Stimulated activated memory B cell treated with anti-CD40 and anti-IgM and Interleukin-4, amounts not matched to agents 10 μg/mL and 1 μg/mL and 100 μg/mL, for 72 hours (primary cell): ENCODE measurements at places on chromosomes 4 and X.
A peak's percentile ranks its signal among the peaks of the same experiment; 100 is the strongest.

GRCh38 chr4:159190651-159191050 is 87.8 kb downstream of the RAPGEF2 start:
- no peak overlapping the region for H3K4me3 ChIP-seq
- no peak overlapping the region for H3K27ac ChIP-seq
- peaks cover 2% of the 10 kb centered on the region for H3K4me1 ChIP-seq
- no peak for ATAC-seq

DNA sequence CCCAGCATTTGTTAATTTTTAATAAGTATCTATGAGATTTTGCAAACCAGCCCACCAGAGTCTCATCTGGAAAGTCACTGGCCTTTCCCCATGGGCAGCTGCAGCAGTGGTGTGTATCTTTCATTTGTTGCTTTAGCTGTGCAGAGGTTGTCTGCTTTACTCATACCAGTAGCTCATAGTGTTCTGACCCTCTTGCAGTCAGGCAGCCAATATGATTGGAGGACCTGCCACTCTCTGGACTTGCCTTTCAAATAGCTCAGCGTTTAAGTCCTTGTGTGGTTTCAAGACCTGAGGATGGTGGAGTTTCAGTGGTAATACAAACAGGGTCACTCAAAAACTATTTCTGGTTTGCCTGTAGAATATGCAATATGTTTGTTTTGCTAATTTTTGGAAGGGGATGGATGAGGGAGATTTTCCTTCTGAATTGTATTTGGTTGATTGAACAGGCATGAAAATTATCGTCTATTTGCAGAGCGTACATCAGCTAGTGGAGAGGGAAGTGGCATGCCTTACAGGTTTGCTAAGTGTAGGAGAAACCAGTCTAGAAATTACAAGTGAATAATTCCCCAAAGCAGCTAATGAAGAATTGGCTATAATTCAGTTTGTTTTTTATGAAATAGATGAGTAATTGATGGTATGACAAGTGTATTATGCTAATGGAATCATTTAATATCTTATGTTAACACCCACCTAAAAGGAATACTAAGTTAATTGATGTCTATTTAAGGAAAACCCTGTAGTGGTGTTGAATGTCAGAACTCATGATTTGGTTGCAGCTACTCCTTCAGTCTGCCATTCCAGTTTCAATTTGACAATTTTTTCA is 8.9 kb downstream of the POLA1 start:
- no peak overlapping the region for H3K4me3 ChIP-seq
- no peak overlapping the region for H3K27ac ChIP-seq
- H3K36me3 ChIP-seq = peaks cover 19% of the 10 kb centered on the region

- H3K36me3 ChIP-seq = no peaks in the 10 kb centered on the region
- H3K27me3 ChIP-seq = no peaks in the 10 kb centered on the region
- no peak overlapping the region for H3K4me3 ChIP-seq
- ATAC-seq = no peak
- H3K4me1 ChIP-seq = no peaks in the 10 kb centered on the region
Measured at GRCh38 chr4:48914311-48914710, 7.7 kb upstream of the OCIAD2 start.

DNA sequence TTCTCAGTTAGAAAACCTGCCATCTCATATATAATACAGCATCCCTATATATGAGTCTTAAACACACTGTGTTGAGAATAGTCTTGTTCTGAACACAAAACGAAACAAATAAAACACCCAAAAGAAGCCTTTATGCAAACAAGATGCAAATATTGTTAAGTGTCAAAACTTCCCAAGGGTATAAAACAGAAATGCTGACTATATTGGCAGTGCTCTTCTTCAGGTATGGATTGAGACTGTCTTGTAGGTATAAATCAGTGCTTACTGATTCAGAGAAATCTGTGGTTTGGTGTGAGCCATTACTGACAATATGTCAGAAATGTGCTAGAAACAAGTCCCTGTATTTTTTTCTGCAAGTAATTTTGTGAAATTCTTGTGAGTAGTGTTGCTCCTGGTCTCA is 82.8 kb upstream of the CTSO start:
- H3K36me3 ChIP-seq = no peaks in the 10 kb centered on the region
- no peak overlapping the region for H3K4me3 ChIP-seq
- no peaks in the 10 kb centered on the region for H3K4me1 ChIP-seq
- H3K27ac ChIP-seq = no peak overlapping the region
- peaks cover 8% of the 10 kb centered on the region for H3K27me3 ChIP-seq

- no peak overlapping the region for H3K4me3 ChIP-seq
- no peak for ATAC-seq
Measured at GRCh38 chr4:65046192-65047133, 623.8 kb downstream of the EPHA5 start.

GRCh38 chr4:168751263-168752225 is 254.7 kb downstream of the PALLD start:
- H3K36me3 ChIP-seq = no peaks in the 10 kb centered on the region
- no peaks in the 10 kb centered on the region for H3K4me1 ChIP-seq
- ATAC-seq = no peak
- no peak overlapping the region for H3K4me3 ChIP-seq
- no peak overlapping the region for H3K27ac ChIP-seq

DNA sequence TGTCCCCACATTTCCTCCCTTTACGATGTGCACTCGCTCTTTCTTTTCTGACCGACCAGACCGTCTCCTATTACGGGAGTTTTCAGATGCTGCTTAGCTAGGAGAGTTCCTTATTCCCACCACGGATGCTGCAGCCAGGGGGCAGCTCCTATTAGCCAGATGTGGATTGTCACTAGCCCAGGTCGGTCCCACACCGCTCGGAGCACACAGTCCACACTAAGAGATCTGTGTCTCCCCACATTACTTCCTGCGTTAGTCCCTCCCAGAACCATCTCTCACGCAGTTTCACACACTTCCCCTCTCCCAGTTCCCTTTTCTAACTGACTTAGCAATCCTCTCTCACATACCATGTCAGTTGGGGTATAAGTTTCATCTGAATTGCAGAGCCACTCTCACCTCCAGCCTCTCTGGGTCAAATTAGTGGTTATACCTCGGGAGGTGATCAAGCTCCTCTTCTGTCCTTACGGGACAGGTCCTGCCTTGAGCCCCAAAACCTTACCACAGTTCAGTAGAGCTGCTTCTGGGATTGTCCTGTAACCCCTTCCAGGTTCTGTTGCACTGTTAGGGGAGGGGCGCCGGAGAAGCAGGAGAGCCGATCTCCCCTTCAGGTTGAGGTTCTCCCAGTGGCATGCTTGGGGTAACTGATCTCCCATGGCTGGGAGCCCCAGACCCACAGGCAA is 28.2 kb downstream of the SULT1E1 start:
- H3K27ac ChIP-seq = peak overlapping the region; percentile 35
- peak; percentile 86 for ATAC-seq
- H3K4me1 ChIP-seq = peaks cover 8% of the 10 kb centered on the region
- no peaks in the 10 kb centered on the region for H3K36me3 ChIP-seq
- H3K4me3 ChIP-seq = peak overlapping the region; percentile 84

GRCh38 chr4:3074846-3075651 is 568 bp downstream of the HTT start:
- peaks cover 26% of the 10 kb centered on the region for H3K36me3 ChIP-seq
- peak overlapping the region; percentile 84 for H3K27ac ChIP-seq
- peak; percentile 10 for ATAC-seq
- peaks cover 50% of the 10 kb centered on the region for H3K4me1 ChIP-seq
- no peaks in the 10 kb centered on the region for H3K27me3 ChIP-seq
- peak overlapping the region; percentile 93 for H3K4me3 ChIP-seq

DNA sequence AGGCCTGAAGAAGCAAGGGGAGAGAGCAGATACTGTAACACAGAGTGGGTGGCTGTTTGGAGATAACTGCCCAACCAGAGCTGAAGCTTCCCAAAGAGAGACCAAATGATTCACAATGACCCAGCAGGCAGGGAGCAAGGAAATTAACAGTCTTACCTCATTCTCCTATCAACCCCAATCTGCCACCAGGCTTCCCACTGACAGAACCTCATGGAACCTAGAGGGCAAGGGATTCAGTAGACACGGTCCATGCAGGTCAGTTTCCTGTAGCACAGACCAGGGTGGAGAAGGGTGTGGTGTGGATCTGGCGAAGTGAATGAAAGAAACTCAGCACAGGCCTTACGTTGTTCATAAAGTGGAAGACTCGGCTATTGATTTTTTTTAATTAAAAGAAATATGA is 60.7 kb upstream of the ALB start:
- no peak for ATAC-seq
- H3K4me1 ChIP-seq = no peaks in the 10 kb centered on the region
- H3K36me3 ChIP-seq = no peaks in the 10 kb centered on the region
- peaks cover 25% of the 10 kb centered on the region for H3K27me3 ChIP-seq
- no peak overlapping the region for H3K27ac ChIP-seq

GRCh38 chrX:54248309-54248708 is 65.3 kb upstream of the FAM120C start:
- no peaks in the 10 kb centered on the region for H3K4me1 ChIP-seq
- H3K27me3 ChIP-seq = no peaks in the 10 kb centered on the region
- no peaks in the 10 kb centered on the region for H3K36me3 ChIP-seq
- no peak overlapping the region for H3K4me3 ChIP-seq
- no peak overlapping the region for H3K27ac ChIP-seq
- no peak for ATAC-seq

GRCh38 chr4:185669288-185669687 is 134.0 kb upstream of the PDLIM3 start:
- ATAC-seq = no peak
- no peak overlapping the region for H3K4me3 ChIP-seq
- H3K27me3 ChIP-seq = peaks cover 27% of the 10 kb centered on the region
- H3K27ac ChIP-seq = no peak overlapping the region
- H3K4me1 ChIP-seq = no peaks in the 10 kb centered on the region
- H3K36me3 ChIP-seq = no peaks in the 10 kb centered on the region

GRCh38 chrX:17689971-17690409 is 47.3 kb upstream of the SCML1 start:
- no peak overlapping the region for H3K4me3 ChIP-seq
- H3K27me3 ChIP-seq = peaks cover 9% of the 10 kb centered on the region
- H3K36me3 ChIP-seq = no peaks in the 10 kb centered on the region
- no peak overlapping the region for H3K27ac ChIP-seq

DNA sequence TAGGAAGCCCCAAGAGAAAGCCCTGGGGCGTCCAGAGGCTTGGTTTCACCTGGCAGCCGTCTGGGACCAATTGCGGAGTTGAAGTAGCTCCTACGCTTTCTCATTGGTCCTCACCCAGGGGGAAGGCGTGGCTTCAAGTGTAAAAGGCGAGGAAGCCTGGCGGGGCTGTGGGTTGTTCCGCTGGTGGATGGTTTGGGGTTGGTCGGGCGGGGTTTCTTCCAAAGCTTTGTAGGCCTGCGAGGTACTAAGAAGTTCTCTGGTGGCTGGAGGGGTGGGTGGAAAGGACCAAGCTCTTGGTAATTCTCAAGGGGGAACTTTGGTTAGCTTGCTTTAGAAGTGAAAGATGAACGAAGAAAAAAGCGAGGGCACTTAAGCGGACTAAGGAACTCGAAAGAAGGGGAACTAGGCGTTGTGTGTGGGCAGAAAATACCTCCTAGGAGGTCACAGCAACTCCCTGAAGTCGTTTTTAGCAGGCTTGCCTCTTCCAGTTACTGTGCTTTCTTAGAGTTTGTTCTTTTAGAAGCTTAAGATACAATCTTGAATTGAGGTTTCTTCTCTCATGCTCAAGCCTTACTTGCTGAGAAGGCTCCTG is 36.6 kb downstream of the CCNG2 start:
- H3K36me3 ChIP-seq = no peaks in the 10 kb centered on the region
- H3K4me1 ChIP-seq = peaks cover 47% of the 10 kb centered on the region
- peak overlapping the region; percentile 80 for H3K4me3 ChIP-seq
- H3K27me3 ChIP-seq = no peaks in the 10 kb centered on the region
- peak; percentile 94 for ATAC-seq

DNA sequence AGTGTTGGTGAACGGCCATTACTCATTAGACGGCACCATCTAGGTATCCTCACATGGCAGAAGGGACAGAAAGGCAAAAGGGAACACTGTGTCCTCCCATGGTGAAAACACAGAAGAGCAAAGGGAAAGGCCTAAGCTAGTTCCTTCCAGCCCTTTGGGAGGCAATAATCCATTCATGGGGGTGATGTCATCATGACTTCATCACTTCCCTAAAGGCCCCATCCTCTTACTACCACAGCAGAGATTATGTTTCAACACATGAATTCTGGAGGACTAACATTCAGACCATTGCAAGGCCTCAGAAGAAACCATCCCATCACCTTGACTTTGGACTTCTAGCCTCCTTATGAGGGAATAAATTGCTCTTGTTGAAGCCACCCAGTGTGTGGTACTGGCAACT is 238.2 kb downstream of the MGST2 start:
- no peaks in the 10 kb centered on the region for H3K27me3 ChIP-seq
- no peak for ATAC-seq
- H3K4me1 ChIP-seq = no peaks in the 10 kb centered on the region

GRCh38 chrX:104921584-104922205 is 298.8 kb downstream of the TEX13A start:
- no peak overlapping the region for H3K27ac ChIP-seq
- H3K27me3 ChIP-seq = no peaks in the 10 kb centered on the region
- no peak overlapping the region for H3K4me3 ChIP-seq
- ATAC-seq = no peak

DNA sequence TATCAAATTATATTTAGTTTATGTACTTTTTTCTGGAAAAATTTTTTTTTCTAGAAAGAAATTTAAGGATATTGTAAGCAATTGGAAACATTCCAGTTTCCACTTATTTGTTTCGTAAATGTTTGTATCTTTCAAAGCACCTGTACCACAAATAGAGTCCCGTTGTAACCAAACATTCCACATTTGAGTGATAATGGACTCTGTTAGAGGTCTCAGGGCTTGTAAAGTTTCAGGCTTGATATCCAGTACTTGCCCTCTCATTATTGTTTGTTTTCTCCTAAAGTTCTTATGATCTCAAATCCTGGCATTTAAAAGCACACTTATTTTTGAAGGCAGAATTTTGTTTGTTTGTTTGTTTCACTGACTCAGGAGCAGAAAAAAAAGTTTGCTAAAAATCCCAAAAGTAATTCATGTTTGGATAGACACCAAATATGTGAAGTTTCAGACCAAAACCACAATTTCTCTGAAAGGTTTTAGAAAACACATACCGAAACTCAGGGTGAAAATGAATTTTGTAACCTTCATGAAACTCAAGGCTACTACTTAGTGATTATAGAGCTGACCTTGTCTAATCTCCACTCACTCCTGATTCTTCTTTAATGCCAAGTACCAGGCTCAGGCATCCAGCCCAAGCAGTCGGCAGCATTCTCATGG is 5.7 kb upstream of the TMEM192 start:
- H3K27ac ChIP-seq = no peak overlapping the region
- peaks cover 21% of the 10 kb centered on the region for H3K27me3 ChIP-seq
- no peaks in the 10 kb centered on the region for H3K36me3 ChIP-seq
- H3K4me3 ChIP-seq = no peak overlapping the region

GRCh38 chr4:81472281-81473182 is 825 bp upstream of the RASGEF1B start:
- no peaks in the 10 kb centered on the region for H3K27me3 ChIP-seq
- peak overlapping the region; percentile 84 for H3K4me3 ChIP-seq
- H3K27ac ChIP-seq = peak overlapping the region; percentile 87
- ATAC-seq = no peak
- peaks cover 44% of the 10 kb centered on the region for H3K4me1 ChIP-seq

GRCh38 chr4:121697564-121697963 is 784 bp upstream of the ANXA5 start:
- no peaks in the 10 kb centered on the region for H3K27me3 ChIP-seq
- peak overlapping the region; percentile 96 for H3K27ac ChIP-seq
- H3K4me1 ChIP-seq = peaks cover 30% of the 10 kb centered on the region
- peak; percentile 25 for ATAC-seq
- H3K36me3 ChIP-seq = peaks cover 3% of the 10 kb centered on the region
